ENCODE measurements at places on chromosomes 1 and 21.

GRCh38 chr1:68745011-68745410 lies 248.1 kb upstream of the DEPDC1 start:
- no peak for DNase-seq

DNA sequence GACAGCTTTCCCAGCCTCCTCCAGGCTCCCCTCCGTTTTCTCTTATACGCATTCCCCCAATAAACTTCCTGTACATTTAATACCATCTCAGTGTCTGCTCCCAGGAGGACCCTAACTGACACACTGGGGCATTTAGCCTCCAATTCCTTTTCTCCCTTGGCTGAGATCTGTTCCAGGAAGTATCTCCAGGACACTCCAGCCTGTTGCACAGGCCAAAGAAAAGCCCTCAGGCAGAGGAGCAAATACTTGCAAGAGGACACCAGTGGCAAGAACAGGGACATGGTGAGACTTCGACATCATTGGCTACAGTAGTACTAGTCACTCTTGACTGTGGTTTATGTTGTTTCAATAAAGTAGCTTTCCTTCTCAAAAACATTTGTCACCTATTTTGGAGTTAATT lies 4.7 kb upstream of the SYNJ1 start:
- peak; percentile 43 for DNase-seq

- no peak for DNase-seq
Measured at GRCh38 chr1:156828400-156829124, 11.9 kb upstream of the SH2D2A start.

GRCh38 chr1:220224033-220224432 lies 48.2 kb downstream of the RAB3GAP2 start:
- DNase-seq = no peak

- no peak for DNase-seq
Measured at GRCh38 chr1:85554630-85555327, 25.8 kb upstream of the CCN1 start.

DNA sequence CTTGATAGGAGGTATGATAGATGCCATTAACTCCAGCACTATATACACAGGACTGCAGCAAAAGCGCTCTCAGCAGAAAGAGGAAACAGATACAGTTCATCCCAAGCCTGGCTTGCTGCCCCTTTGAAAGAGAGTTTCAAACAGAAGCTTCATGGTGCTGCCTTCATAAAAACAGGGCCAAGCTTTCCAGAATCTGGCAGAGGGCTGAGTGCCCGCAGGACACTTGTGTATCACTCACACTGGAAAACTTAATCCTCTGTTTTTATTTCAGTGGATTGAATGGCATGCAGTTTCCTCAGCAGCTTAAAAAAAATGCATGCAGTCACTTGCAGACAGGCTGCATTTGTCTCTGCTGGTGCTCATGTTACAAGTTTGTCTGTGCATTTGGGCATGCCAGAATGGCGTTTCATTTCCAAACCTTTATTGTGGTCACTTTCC lies 40.4 kb downstream of the KCNJ15 start:
- DNase-seq = peak; percentile 84

GRCh38 chr1:193553564-193553963 lies 367.2 kb upstream of the B3GALT2 start:
- DNase-seq = no peak

DNA sequence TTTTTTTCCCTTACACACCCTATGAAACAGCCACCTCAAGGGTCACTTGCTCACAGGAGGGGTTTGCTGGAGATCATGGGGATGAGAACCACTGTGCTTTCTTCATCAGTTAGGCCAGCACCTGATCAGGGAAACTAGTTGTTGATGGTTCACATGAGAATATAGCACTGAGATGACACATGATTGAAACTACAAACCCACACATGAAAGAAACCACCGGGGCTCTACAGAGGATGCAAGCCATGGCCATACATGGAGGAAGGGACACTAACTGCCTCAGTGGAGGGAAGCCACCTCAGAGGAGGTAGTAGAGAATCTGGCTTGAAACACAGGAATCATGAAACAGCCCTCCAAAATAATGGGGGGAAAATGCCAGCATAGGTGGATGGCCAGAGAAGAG lies 63.2 kb downstream of the PRKAB2 start:
- no peak for DNase-seq

DNA sequence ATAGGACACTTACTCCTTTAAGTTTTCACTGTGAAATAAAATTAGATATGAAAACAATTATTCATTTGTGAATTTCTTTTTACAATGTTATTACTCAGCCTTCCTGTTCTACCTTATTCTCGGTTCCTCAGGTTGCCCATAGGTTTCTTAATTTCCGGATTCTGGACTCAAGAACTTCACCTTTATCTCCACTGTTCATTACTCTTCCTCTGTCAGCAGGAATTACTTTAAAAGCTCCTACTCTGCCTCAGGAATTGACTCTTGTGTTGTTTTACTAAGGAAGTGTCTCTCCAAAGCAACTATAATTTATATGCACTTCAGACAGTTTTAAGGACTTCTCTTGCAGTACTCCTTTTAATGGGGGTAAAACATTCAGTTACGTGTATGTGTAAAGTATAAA lies 123.8 kb downstream of the OSBPL9 start:
- no peak for DNase-seq

DNA sequence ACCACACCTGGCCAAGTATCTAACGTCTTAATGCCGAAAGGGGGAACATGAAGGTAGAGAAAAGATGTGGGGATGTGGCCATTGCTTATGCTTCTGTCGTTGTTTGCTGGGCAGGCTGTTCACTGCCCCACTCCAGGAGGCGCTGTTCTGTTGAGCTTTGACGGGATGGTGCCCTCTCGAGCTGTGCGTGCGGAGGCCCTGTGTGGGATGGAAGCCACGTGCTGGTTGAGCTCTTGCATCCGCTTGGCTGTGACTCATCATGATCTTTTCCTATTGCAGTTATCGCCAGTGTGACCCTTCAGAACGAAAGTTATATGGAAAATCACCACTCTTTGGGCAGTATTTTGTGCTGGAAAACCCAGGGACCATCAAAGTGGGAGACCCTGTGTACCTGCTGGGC lies 26.3 kb downstream of the MTARC1 start:
- no peak for DNase-seq

GRCh38 chr1:118989878-118990378 lies 1.8 kb upstream of the TBX15 start:
- DNase-seq = no peak

DNA sequence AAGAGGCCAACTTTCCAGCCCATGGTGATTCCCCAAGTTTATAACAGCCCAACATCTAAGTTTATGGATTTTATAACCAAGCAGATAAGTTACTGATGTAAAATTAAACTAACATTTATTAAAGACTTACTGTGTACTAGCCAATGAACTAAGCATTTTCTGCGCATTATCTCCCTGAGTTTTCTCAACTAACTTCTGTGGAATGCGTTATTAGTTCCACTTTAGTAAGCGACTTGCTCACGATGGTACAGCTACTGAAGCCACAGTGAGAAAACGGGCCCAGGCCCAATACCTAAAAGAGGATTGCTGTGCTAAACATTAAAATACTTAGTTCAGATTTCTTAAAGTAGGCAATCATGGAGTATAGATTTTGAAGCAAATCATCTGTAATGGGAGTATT lies 61.0 kb downstream of the ZBTB18 start:
- peak; percentile 38 for DNase-seq

DNA sequence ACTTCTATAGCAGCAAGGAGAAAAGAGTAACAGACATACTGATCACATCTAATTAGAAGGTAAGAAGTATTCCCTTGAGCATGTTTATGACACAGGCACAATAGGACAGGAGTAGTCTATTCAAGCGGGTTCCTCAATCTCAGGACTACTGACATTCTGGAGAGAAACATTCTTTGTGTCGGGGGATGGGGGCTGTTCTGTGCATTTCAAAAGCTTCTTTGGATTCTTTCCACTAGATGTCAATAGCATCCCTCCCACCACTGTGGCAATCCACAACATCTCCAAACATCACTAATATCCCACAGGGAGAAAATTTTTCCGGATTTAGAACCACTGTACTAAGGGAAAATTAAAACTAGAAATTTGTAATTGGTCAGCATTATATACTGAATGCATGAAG lies 56.9 kb downstream of the ADAMTS5 start:
- DNase-seq = peak; percentile 71

DNA sequence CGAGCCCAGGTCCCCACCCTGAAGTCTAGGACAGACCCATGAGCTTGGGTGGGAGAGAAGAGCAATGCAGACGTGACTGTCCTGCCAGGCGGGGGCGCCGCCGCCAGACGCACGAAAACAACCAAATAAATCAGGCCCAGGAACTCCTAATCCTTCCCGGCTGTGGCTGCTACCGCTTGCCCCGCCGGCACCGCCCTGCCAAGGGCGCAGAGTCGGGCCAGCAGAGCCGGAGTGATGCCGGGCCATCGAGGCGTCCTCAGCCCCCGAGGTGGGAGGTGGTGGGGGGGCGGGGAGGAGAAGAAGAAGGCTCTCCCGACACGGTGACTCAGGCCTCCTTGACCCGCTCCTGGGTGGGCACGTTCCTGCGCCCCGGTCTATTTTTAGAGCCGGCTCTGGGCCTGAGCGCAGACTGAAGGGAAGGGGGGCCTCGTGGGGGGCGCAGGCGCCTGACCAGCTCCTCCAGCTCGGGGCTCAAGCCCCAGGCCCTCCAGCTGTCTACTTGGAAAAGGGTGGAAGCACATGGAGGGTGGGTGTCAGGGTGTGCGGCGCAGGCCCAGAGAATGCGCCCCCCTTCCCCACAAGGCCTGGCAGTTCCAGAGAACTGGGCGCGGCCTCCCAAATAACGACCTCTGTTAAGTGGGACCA lies 10.7 kb upstream of the COL16A1 start:
- DNase-seq = peak; percentile 57

GRCh38 chr1:11027316-11027715 lies 14.9 kb downstream of the TARDBP start:
- no peak for DNase-seq

GRCh38 chr1:221697923-221698425 lies 43.9 kb downstream of the DUSP10 start:
- DNase-seq = no peak

DNA sequence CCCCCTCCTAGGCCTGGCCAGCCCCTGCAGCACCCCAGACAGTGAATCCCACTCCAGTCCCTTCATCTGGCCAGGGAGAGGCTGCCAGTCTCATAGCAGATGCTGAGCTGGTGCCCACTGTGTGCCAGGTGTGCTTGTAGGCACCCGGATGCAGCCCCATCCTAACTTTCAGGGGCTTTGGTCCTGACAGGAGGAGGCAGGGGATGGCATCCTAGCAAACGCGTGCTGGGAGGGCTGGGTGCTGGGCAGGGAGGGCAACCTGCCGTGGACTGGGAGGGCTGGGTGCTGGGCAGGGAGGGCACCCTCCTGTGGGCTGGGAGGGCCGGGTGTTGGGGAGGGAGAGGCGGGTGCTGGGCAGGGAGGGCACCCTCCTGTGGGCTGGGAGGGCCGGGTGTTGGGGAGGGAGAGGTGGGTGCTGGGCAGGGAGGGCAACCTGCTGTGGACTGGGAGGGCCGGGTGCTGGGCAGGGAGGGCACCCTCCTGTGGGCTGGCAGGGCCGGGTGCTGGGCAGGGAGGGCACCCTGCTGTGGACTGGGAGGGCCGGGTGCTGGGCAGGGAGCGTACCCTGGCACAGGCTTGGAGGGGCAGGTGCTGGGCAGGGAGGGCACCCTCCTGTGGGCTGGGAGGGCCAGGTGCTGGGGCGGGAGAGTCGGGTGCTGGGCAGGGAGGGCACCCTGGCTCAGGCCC lies 35.3 kb downstream of the SLC19A1 start:
- no peak for DNase-seq

DNA sequence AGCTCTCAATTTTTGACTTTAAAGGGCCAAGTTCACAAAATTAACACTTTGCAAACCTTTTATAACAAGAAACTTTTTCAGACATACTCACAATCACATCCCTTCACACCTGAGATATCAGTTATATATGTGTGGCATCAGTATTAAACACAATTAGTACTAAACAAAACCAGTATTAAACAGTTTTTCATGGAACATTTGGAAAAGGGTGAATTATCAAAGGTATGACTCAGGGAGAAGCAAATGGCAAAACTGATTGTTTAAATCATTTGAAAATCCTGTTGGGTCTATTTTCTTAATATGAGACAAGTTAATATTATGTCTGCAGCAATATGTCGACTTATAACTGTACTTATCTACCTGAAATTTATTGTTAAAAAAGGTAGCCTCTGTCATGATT lies 587.3 kb downstream of the NEGR1 start:
- no peak for DNase-seq

DNA sequence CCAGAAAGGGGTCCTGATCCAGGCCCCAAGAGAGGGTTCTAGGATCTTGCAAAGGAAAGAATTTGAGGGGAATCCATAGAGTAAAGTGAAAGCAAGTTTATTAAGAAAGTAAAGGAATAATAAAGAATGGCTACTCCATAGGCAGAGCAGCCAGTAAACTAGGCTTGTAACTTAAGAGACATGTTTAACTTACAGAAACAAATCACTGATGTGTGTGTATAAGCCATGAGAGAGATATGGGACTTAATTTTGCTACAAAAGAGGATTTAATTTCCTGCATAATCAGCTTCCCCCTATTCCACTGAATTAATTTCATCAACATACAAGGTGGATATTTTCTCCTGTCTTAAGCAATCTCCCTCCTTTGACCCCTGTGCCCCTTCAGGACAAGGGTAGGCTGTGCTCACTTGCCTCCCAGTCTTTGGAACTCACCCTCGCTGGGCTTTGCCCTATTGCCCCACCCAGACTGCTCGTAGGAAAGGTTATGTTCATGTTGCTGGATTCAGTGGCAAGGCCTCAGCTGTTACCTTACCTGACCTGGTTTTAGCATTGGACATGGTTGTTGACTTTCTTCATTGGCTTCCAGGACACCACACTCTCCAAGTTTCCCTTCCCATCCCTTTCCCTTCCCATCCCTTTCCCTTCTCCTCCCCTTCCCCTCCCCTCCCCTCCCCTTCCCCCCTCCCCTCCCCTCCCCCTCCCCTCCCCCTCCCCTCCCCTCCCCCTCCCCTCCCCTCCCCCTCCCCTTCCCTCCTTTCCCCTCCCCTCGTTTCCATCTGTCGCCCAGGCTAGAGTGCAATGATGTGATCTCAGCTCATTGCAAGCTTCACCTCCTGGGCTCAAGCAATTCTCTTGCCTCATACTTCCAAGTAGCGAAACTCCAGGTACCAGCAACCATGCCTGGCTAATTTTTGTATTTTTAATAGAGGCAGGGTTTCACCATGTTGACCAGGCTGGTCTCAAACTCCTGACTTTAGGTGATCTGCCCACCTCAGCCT lies 44.6 kb downstream of the TBCE start:
- DNase-seq = peak; percentile 71

- peak; percentile 38 for DNase-seq
Measured at GRCh38 chr1:18091660-18092446, 15.7 kb upstream of the IGSF21 start.
